NCI-H1694 (cell line): ENCODE measurements at places on chromosomes 4 and X.

DNA sequence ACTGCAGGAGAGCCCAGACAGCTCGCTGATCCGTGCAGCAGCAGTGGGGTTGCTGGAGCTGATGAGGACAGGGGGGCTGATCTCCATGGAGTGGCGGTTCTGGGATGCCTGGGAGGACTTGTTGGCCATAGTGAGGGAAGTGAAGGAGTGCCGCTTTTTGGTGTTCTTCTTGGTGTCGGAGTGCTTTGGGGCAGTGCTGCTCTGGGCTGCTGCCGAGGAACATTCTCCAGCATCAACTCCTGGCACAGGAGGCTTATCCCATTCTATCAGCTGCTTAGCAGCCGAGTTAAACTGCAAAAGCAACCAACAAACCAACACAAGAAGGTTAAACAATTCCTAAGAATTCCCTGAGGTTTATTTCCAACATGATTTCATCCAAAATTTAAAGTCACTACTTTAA, 126.3 kb upstream of the CBR4 start:
- DNase-seq = no peak

- no peak for DNase-seq
These were observed 236.2 kb downstream of the FRAS1 start for GRCh38 chr4:78293348-78293747.

DNA sequence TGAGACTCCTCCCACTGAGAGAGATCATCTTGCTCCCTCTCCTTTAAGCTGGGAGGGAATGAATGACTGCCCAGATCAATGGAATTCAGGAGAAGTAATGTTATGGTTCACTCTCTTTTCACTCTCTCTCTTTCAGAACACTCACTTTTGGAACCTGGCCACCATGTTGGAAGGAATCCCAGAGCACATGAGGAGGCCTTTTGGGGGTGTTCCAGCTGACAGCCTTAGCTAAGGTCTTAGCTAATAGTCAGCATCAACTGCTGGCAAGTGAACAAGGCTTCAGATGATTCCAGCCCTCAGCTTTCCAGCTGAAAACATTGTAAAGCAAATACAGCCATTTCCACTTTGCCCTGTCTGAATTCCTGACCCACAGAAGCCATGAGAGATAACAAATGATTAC, 124.0 kb upstream of the CLNK start:
- peak; percentile 56 for DNase-seq

DNA sequence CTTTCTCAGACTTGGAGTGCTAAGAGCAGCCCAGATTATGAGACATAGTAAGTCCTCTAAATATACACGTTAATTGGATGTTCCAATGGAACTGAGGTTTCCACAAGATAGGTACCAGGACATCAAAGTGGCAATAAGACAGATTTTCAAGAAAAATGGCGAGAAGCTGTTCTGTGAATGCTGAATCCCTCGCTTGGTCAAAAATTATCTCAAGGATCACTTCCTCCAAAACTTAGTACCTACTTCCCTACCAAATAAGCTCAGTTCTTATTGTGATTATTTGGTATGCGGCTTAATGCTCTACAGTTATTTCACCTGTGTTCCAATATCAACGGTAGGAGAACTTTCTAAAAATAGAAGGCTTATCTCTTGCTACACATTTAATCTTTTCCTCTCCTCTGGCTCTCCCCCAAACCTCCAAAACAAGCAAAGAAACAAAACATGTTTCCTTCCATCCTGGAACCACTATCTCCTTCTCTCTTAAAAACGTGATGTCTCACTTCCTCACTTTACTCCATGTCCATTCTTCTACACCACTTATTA, 14.7 kb downstream of the PDGFC start:
- DNase-seq = no peak

DNA sequence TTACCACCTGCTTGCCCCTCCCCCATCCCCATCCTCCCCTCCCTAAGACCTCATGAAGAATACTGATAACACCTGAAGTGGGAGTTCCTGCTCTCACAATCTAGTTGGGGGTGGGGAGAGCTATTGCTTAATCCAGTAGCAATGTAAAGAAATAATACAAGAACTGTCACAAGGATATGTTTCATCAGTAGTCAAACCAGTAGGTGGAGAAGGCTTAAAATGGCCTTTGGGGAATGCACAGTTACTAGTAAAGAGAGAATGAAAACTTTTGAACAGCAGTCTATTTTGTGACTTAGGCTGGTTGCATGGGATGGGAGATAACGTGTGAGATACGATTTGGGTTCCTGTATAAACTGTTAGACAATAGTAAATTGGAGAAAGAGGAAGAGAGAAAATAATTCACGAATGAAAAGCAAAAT, 6.0 kb downstream of the GALNT7 start:
- DNase-seq = no peak

GRCh38 chr4:118351851-118352827, 664 bp downstream of the PRSS12 start:
- no peak for DNase-seq

DNA sequence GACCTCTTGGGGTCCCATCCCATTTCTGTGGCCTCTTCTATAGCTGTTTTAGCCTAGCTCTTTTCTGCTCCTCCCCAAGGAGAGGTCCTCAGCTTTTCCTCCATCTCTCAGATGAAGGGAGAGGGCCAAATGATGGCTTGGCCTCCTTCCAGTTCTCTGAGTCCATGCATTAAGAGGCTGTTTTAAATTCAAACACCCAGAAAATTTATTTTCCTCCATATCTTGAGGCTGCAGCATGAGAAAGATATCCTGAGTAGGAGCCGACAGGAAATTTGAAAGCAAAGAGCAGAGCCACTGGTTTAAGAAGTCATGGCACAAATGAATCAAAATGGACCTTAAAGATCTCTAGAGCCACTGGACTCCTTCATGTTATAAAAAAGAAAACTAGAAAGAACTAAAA, 558.8 kb downstream of the MID1IP1 start:
- no peak for DNase-seq
